ENCODE measurements at places on chromosomes 13 and 19.

DNA sequence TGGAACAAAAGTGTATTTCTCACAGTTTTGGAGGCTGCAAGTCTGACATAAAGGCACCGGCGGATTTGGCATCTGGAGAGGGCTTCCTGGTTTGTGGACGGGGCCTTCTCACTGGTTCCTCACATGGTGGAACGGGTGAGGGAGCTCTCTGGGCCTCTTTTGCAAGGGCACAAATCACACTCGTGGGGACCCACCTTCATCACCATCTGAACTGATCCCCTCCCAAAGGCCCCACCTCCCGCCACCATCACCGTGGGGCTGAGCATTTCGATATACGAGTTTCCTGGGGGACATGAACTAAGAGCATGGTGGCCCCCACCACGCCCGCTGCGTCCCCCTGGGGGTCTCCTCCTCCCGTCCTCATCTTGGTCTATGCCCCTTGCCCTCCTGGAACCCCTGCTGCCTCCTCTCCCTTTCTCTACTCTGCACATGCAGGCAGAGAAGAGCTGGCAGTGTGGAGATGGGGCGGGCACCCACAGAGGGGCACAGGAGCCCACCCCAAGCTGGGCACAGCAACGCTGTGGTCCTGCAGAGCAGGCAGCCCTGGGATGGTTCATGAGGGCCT, 20.8 kb upstream of the SPACA7 start:
- DNase-seq: no peak

- no peak for DNase-seq
These were observed 1.2 kb downstream of the AKT1S1 start for GRCh38 chr19:49875857-49876421.

GRCh38 chr19:6259312-6259861, 20.4 kb downstream of the MLLT1 start:
- no peak for DNase-seq

GRCh38 chr13:23871616-23872220, 17.5 kb downstream of the MIPEP start:
- DNase-seq: peak; percentile 55

DNA sequence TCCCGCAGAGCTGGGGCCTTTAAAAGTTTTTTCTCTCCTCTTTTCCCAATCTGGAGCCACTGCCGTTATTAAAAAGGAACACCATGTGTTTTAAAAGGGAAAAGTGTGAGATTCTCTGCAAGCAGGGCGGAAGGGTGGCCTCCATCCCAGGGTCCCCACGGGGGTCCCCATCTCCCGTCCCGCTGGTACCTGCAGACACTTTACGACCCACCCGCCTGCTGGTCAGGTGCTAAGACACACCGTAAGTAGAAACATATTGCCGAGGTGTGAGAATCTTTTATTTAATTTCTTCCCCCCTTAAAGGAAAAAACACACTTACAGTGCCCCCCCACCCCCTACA, 1.8 kb downstream of the CRLF1 start:
- no peak for DNase-seq

DNA sequence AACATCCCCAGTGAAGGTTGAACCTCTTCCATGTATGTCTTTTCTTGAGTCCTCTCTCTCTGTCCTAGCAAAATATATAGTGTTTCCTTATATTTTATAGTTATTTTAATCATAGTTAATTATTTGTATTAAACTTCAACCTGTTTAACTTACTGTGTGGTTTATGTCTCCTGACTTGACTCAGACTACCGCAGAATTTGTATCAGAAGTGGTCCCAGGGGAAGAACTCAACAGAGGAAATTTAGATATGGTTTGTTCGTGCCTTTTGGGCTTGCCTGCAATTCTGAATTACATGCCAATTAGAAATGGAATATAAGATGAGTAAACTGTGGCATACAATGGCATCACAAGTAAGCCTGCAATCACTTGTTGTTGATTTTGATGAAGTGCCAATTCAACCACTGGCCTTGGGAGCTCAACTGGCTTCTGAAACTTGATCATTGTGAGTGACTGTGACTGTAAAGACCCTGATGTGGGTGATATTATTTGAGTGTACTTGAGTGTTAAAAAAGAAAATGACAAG, 1459.5 kb upstream of the PCDH20 start:
- DNase-seq: no peak

- DNase-seq: no peak
These were observed 25.7 kb downstream of the SLC8A2 start for GRCh38 chr19:47445937-47446402.

DNA sequence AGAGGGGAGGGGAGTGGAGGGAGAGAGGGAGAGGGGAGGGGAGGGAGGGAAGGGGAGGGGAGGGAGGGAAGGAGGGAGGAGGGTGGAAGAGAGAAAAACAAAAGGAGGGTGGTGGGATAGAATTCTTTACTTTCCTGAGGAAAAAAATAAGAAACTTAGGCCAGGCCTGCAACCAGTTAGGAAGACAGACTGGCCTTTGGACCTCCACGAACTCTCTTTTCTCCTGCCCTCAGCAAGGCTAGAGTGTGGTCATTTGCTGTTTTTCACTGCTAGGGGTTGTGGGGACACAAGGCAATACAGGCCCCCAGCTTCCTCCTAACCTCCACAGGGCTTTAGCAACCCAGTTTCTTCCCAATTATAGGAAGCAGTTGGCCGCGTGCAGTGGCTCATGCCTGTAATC, 4.2 kb downstream of the CCDC8 start:
- DNase-seq: no peak

DNA sequence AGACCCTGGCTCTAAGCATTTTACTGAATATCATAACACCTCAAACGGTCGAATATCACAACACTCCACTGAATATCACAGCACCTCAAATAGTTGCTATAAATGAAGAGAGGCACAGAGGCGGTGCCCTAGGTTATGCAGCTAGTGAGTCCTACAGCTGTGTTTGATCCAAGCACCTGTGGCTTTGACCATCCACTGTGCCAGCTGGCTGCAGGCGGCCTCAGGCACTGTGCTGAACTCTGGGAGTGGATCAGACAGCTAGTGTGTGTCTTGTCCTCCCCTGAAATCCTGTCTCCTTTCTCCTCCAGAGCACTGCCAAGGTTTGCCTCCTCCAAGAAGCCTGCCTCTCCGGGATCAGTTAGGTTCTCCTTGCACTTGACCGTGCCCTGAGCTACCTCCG, 7.3 kb downstream of the NOSIP start:
- DNase-seq: no peak

- no peak for DNase-seq
These were observed 28.1 kb downstream of the ZNF20 start for GRCh38 chr19:12111943-12112637.

DNA sequence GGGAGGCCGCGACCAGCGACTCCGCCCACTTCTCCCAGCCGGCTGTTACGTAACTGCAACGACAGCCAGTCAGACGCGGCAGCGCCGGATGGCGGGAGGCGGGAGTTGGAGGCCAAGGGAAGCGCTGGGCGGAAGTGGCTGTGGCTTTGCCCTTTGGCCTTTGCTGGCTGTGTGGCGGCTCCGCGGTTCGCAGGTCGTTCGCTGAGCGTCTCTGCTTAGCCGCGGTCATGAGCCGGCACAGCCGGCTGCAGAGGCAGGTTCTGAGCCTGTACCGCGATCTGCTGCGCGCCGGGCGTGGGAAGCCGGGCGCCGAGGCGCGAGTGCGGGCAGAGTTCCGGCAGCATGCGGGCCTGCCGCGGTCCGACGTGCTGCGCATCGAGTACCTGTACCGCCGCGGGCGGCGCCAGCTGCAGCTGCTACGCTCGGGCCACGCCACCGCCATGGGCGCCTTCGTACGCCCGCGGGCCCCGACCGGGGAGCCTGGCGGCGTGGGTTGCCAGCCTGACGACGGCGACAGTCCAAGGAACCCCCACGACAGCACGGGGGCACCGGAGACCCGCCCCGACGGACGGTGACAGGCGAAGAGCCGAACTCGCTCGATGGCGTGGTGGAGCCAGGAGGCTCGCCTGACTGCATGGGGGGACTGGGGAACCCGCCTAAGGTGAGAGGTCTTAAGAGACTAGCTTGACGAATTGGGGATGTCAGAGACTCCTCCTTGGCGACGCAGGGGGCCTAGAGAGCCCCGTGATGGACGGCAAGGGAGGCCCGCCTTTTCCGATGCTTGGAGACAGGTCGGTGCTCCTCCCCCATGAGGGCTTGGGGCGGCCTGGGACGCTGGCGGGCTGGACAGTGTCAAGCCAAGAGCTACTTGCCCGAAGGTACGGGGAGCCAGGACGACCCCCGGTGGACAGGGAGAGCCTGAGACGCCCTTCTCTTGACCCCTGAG, at the start of gene SDHAF1:
TSS of gene SDHAF1 (plus strand) at position 141 of the 946 bp plus-strand sequence. CDS start at position 228, 87 bp downstream.
- peak; percentile 91 for DNase-seq

- no peak for DNase-seq
These were observed 1.5 kb downstream of the ZNF296 start for GRCh38 chr19:45074744-45075300.

Measured in kidney capillary endothelial cell (primary cell).